ENCODE measurements at places on chromosomes 12 and 14.

GRCh38 chr12:6752167-6752920, 597 bp downstream of the MLF2 start:
- no peak for DNase-seq

- DNase-seq: no peak
These were observed 38.3 kb downstream of the MYO1H start for GRCh38 chr12:109386059-109386433.

GRCh38 chr14:99990268-99991170, 74.7 kb upstream of the EVL start:
- DNase-seq: no peak

DNA sequence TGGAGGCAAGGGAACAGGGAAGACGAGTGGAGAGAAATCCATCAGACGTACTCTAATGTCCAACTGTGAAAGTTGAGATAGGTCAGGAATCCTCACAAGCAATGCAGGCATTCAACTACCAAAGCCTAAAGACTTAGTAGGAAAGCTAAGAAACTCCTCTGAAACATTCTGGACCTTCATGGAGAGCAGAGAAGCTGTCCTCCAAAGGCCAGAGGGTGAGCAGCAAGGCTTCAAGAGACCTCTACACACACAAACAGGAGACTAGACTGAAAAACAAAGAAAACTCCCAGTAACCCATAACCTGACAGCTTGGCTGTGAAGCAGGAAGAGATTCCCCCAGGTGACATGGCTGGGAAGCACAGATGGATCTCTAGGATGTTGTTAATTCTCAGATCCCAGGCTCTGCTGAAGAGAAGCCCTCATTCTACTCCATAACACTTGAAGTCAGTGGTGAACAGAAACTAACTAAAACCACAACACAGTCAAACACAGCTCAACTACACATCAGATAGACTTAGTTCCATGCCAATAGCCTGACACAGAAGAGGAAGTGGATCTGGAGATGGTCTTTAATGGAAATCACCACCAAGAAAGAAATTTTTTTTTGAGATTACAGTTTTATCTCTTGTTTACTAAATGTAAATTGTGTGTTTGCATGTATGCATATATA, 23.2 kb upstream of the LYZ start:
- DNase-seq: no peak

GRCh38 chr14:63478010-63478409, 65.2 kb downstream of the PPP2R5E start:
- DNase-seq: no peak

DNA sequence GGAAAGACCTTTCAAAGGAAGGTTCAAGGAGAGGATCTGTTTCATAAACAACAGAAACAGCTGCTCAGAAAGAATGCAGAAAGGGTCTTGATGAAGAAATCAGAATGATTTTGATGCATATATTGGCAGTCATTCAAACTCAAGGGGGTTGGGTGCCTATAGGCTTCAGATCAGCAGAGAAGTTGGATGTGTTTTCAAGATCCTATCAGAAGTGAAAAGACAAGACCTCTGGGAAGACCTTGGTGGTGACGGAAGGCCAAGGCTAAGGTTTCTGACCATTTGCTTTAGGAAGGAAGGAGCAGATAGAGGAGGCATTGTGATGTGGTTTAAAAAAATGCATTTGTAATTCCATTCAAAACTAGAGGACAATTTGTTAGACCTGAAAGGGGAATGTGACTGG, 15.2 kb upstream of the PTPRB start:
- DNase-seq: no peak

Measured in NCI-H187 treated with DMSO at 0.1 percent for 48 hours (cell line).